ENCODE measurements at places on chromosomes 3 and 15.

DNA sequence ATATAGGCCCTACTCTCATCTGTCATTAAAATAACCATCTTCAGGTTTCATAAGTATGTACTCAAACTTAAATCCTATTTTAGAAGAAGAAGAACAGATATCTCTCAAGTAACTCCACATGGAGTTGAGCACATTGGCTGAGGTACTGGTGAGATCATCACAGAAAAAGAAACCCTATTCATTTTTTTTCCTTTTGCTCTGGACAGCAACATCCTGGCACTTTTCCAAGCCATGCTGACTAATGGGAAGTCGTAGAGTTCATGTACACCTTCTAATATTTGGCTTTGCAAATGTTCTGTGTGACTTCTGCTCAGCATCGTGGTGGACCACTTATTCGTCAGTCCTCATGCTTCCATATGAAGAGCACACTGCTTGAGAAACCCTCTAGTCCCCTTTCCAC, 336.0 kb upstream of the KCNH8 start:
- no peak for DNase-seq

- no peak for DNase-seq
Observed at GRCh38 chr15:47599806-47600205, 117.5 kb upstream of the SEMA6D start.

GRCh38 chr3:108024146-108024850, 66.5 kb downstream of the CD47 start:
- no peak for DNase-seq

DNA sequence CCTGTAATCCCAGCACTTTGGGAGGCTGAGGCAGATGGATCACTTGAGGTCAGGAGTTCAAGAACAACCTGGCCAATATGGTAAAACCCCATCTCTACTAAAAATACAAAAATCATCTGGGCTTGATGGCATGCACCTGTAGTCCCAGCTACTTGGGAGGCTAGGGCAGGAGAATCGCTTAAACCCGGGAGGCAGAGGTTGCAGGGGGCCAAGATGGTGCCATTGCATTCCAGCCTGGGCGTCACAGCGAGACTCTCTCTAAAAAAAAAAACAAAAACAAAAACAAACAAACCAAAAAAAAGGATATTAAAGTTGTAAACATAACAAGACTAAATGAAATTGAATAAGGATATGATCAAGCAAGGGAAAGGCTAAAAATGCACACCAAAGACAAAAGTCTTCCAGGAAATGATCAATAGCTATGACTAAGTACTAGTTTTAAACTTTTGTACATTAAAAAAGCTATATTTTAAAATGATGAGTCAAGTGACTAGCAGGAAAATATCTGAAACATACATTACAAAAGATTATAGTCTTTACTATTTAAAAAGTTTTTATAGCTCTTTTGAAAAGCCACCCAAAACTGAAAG, 28.6 kb downstream of the KLHL6 start:
- no peak for DNase-seq

- DNase-seq: no peak
Observed at GRCh38 chr15:31275331-31276262, 51.0 kb upstream of the KLF13 start.

DNA sequence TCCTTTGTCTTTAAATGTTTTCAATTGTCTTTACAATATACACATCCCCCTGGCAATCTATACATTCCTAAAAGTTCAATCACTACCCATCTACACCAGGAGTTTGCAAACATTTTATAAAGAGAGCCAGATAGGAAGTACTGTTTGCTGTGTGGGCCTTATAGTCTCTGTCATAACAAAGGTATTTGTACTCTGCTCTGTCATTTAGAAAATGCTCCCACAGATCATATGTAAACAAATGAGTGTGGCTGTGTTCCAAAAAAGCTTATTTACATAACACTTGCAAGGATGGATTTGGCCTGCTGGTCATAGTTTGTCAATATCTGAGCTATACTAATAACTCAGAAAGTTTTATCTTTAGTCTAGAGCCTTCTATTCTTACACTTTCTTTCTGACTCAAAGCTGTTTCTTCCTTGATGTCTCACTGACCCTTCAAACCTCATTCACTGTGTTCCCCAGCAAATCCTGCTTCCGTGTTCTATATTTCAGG, 511.9 kb downstream of the GBE1 start:
- DNase-seq: no peak

- DNase-seq: no peak
Observed at GRCh38 chr15:34496207-34496995, 58.8 kb upstream of the GOLGA8A start.

- DNase-seq: peak; percentile 5
Observed at GRCh38 chr3:188788621-188789081, 383.1 kb upstream of the TPRG1 start.

GRCh38 chr3:69993757-69994156, 5.8 kb upstream of the SAMMSON start:
- no peak for DNase-seq

- DNase-seq: no peak
Observed at GRCh38 chr3:18111796-18112232, 313.3 kb downstream of the SATB1 start.

GRCh38 chr15:85284497-85284896, 95.9 kb upstream of the AKAP13 start:
- DNase-seq: no peak

DNA sequence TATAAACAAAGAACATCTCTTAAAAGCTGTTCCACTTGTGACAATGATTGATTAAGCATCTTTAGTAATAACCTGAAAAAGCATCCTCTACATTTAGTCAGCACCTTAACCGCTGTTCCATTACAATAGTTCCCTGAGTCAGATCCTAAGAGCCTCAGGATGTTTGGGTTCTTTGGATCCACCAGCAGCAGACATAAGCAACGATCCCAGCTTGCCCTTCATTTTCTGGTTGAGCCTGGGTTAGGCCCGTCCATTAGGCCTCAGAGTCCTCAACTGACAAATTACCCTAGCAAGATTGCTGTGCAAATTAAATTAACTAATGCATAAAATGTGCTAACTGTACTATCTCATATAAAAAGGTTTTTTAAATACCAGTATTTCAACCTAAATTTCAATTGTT, 42.3 kb upstream of the ROBO1 start:
- DNase-seq: no peak

- no peak for DNase-seq
Observed at GRCh38 chr3:24533561-24534193, 39.0 kb upstream of the THRB start.

- DNase-seq: no peak
Observed at GRCh38 chr15:42929306-42929848, 8.8 kb upstream of the TTBK2 start.

DNA sequence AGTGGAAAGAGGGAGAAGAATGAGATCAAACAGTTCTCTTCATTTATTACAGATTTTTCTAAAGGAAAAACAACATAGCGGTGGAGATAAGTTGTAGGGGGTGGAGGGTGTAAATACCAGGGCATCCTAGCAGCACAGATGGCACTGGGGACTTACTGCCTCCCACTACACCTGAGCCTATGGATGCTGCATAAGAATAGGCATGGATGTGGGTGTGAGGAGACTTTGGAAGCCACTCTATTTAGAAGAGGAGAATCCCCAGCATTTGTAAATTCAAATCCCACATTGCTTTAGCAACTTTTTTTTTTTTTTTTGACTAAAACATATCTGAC, 27.4 kb upstream of the IL1RAP start:
- DNase-seq: no peak

- no peak for DNase-seq
Observed at GRCh38 chr3:43704697-43705096, 14.0 kb downstream of the ABHD5 start.

GRCh38 chr15:31271224-31271635, 55.4 kb upstream of the KLF13 start:
- no peak for DNase-seq

DNA sequence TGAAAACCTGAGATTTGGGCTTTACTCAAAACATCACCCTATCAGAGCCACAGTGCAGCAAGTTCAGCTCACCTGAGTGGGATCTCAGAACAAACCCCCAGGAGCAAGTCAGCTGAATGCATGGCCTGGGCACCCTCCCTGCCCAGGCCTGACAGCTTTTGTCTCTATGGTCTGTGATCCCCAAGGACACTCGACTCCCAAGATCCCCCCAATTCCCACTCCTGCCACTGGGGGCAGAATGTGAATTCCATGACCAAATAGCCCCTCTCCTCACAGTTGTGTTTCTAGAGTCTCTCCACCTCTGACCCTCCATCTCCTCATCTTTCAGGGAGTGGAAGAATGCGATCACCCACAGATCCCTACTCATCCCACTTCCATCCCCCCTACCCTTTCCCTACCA, 58.9 kb downstream of the ZNF445 start:
- DNase-seq: no peak

DNA sequence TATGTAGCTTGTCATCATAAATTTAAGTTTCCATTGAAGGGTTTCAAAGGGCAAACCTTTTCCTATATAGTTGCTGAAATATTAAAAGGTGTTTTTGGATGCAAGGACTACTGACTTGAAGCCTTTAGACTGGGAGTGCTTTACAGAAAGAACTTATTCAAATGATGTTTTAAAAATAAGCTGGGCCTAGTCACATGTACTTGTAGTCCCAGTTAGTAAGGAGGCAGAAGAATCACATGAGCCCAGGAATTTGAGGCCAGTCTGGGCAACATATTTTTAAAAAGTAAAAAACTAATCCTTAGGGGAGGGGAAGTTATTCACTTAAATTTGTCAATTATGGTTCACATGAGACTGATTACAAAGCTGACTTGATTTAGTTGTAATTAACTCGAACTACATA, 65.0 kb downstream of the SMARCC1 start:
- no peak for DNase-seq
